Psoas muscle (tissue), 8 donors: ENCODE measurements at places on chromosomes 12 and 14. TPM values are rescaled to one million over a fixed set of nuclear protein-coding genes. Genes with fewer than 3 reads are reported as not detected.

Gene PPP2R5E
- total RNA-seq, result 31.5 TPM

Gene MUCL1
- total RNA-seq, result not detected

Gene CRACR2A
- total RNA-seq, result 1.7 TPM

Gene CIDEB
- 1.7 TPM for total RNA-seq

Gene TCL1A
- not detected for total RNA-seq

Gene NUAK1
- 19.8 TPM for total RNA-seq

Gene SDSL
- total RNA-seq, result 0.89 TPM

Gene SSTR1
- 0.48 TPM for total RNA-seq

Gene CEBPE
- 0.17 TPM for total RNA-seq

Gene RPL10L
- total RNA-seq, result not detected

Gene HAL
- total RNA-seq, result 0.32 TPM

Gene PRB2
- not detected for total RNA-seq

Gene TEX22
- 0.34 TPM for total RNA-seq

Gene TMEM229B
- 0.83 TPM for total RNA-seq

Gene OVCH1
- 0.13 TPM for total RNA-seq

Gene KRR1
- 55.8 TPM for total RNA-seq

Gene SLC10A1
- total RNA-seq, result not detected

Gene MYRFL
- total RNA-seq, result not detected

Gene NOC4L
- 7.9 TPM for total RNA-seq

Gene TPPP2
- total RNA-seq, result 0.90 TPM

Gene KERA
- not detected for total RNA-seq

Gene KRT7
- total RNA-seq, result 1.4 TPM

Gene ALDH1L2
- total RNA-seq, result 1.0 TPM

Gene AHNAK2
- total RNA-seq, result 4.1 TPM

Gene TMCC3
- 21.2 TPM for total RNA-seq

Gene GLS2
- total RNA-seq, result not detected

Gene AMDHD1
- total RNA-seq, result 0.20 TPM

Gene LMNTD1
- not detected for total RNA-seq

Gene FOXG1
- 5.5 TPM for total RNA-seq

Gene PLA2G1B
- total RNA-seq, result not detected

Gene PRPF40B
- total RNA-seq, result 26.1 TPM

Gene RDH16
- 0.52 TPM for total RNA-seq

Gene PLCZ1
- not detected for total RNA-seq

Gene CNPY2
- 40.2 TPM for total RNA-seq

Gene LRRC43
- 0.32 TPM for total RNA-seq

Gene KRT2
- total RNA-seq, result not detected

Gene MEG3
- total RNA-seq, result 21.8 TPM

Gene APOLD1
- total RNA-seq, result 20.4 TPM

Gene KRT80
- total RNA-seq, result 1.0 TPM

Gene RAPGEF3
- 5.1 TPM for total RNA-seq

Gene SCARB1
- total RNA-seq, result 9.1 TPM

Gene ANKRD33
- total RNA-seq, result not detected

Gene OASL
- total RNA-seq, result 0.30 TPM
